ENCODE measurements at places on chromosomes 7 and 10.

GRCh38 chr10:96814264-96814663 lies 17.8 kb upstream of the LCOR start:
- DNase-seq, result no peak

GRCh38 chr7:37353949-37354655 lies 94.6 kb downstream of the ELMO1 start:
- no peak for DNase-seq

DNA sequence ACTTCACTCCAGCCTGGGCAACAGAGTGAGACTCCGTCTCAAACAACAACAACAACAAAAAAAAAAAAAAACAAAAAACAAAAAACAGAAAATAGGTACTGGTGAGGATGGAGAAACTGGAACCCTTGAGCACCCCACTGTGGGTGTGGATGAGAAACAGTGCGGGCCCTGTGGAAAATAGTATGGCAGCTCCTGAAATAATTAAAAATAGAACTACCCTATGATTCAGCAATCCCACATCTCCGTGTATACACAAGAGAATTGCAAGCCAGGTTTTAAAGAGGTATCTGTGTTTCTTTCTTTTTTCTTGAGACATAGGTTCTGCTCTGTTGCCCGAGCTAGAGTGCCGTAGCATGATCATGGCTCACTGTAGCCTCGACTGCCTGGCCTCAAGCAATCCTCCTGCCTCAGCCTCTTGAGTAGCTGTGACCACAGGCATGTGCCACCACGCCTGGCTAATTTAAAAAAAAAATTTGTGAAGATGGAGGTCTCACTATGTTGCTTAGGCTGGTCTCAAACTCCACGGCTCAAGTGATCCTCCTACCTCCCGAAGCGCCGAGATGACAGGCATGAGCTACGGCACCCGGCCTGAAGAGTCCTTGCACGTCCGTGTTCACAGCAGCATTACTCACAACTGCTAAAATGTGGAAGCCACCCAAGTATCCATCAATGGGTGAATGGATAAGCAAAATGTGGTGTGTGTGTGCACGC lies 39.5 kb downstream of the EBF3 start:
- no peak for DNase-seq

DNA sequence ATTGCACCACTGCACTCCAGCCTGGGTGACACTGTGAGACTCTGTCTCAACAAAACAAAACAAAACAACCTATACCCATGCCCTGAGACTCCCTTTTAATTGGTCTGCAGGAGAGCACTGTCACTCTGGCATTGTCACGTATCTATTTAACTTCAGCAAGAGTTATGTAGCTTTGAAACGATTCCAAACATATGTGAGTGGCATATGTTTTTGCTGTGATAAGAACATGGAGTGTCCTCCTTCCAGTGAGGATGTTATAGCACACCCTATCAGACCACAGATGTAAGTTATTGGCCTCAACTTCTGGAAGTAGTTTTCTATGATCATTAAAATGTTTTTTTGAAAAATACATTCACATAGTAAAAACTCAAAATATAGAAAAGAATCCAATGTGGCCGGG lies 15.5 kb upstream of the DNAJC12 start:
- peak; percentile 89 for DNase-seq

DNA sequence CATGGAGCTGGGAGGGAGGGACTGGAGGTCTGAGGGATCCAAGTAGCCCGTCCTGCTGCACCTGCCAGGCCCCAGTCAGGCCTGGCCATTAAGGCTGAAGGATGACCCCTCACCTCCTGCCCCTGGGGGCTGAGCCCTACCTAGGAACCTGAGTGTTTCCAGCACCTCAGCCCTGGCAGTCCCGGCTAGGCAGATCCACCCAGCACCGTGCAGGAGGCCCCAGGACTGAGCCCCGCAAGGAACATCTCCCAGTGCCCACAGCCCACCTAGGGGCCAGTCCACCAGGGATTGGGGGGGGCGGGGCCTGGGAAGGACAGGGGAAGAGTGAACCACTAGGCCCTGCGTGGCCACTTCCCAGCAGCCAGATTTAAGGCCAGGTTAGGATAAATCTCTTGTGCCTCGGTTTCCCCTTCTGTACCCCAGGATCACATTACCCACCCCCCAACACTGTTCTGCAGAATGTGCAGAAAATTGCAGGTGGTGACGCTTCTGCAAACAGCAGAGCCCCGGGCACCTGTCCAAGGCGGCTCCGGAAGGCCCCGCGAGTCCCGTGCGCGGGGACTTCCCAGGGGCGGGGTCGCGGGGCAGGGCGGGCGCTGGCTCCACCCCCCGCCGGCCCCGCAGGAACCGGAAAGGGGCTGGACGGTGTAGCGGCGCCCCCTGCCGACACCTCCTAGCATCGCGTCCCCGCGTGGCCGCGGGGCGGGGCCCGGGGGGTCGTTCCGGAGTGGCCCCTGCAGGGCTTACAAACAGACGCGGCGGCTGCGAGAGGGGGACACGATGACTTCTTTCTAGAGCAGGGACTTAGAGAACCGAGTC lies 55.9 kb downstream of the PWWP2B start:
- DNase-seq, result peak; percentile 88

DNA sequence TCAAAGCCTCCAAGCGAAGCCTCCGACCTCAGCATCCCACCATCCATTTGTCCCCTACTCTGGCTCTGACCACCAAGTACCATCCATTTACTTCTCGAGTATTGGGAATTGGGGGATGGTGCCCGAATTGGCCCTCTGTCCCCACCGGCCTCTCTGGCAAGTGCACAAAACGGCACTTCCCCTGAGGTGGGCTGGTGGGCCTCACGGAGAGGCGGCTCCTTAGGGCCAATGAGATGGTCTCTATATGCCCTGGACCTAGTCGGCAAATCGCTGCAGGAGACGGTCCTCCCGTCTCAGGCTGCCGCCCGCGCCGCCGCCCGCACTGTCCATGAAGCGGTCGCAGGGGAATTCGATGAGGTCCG lies 2.8 kb downstream of the TRIL start:
- DNase-seq, result no peak

DNA sequence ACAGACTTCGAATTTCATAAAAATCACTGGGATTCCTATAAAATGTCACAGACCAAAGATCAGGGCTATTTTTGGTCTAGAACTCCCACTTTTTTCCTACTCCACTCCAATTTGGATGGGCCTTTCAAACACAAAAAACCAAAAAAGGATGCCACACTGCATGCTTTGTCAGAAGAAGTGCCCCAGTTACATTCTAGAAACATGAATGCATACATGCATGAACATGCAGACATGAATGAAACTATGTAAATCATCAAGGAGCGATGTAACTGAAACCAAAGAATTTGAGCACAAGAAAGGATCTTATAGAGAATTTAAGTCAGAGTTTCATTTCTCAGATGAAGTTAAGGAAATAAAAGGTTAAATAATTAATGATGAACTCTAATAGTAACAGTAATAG lies 31.8 kb upstream of the FAM133B start:
- DNase-seq, result no peak

DNA sequence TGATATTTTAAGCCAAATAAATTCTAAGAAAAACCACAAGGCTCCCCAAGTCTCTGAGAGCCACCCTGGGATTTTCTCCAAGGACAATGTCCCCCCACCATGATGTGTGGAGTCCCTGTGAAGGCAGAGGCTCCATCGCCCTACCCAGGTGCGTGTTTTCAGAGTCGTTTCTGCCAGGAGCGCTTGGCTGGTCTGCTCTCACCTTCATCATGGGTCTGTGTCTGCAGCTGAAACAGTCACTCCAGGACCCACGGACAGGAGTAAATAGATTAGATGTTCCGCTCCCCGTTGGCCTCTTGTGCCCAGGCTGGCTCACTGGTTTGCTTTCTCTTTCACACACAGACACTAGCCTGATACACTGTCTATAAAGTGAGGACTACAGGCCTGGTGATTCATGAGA lies 217.5 kb downstream of the SFMBT2 start:
- no peak for DNase-seq

- no peak for DNase-seq
These were observed 25.4 kb downstream of the TTYH3 start for GRCh38 chr7:2657208-2657607.

DNA sequence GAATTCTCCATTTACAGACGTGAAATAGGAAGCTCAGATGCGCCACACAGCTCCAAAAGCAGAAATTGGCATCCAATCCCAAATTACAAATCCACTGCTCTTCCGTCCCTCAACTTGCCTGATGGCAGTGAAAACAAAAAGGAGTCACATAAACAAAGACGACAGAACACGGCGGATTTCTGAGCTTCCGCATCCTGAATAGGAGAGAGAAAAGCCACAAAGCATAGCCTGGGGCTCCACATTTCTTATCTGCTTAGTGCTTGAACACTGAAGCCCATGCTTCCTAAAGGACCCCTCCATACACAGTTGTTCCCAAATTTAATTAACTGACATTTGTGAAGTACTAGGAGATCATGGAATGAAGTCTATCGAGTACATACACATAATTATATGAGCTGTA lies 32.6 kb downstream of the BEND7 start:
- no peak for DNase-seq

DNA sequence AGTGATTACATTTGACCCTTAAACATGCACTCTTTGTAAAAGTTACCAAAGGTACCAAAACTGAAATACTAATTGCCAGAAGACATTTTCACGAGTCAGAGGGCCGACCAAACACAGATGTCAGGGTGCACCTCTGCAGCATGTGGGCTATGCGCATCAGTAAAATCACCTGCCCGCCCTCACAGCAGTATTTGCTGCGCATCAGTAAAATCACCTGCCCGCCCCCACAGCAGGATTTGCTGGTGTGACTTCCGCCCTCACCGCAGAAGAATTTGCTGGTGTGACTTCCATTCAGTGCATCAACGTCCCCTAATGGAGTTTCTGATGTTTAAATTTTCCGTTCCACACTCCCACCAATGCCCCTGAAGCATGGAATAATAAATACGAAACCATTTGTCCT lies 202.9 kb downstream of the PTPRN2 start:
- DNase-seq, result no peak

DNA sequence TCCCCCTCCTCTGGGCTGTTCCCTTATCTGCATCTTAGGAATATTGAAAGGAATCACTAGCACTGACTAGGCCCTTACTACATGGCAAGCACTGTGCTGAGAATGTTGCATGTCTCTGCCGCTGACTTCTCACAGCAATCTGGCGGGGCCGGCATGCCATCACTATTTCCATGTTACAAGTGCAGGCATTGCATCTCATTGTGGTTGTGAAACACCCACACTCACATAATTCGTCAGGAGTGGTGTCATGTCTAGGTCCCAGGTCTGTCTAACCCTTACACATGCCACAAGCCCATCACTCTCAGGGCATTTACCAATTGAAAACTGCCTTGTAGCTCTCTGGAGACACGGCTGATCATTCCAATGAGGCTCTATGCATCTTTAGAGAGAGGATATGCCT lies 8.5 kb upstream of the IL2RA start:
- DNase-seq, result no peak

DNA sequence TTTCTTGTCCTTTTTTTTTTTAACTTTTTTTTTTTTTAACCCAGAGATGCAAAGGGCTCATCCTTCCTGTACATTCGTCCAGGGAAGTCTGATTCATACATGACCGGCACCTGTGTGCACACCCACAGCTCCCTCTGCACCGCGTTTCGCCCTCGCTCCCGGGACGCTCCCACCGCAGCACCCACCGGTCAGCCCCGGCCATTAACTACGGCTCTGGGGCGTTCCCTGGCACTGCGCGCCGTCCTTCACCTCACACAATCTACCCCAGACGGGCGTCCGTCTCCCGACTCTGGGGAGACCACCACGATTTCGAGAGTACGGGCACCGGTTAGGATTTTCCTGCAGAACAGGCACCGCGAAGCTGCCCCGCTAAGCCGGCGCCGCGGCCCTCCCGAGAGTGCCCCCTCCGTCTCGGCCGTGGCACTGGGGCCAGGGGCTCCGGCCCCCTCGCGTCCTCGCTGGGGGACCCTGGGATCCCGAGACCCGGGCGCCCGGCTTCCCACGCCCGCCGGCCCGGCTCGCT lies 452 bp downstream of the ATE1 start:
- DNase-seq, result peak; percentile 73

- DNase-seq, result no peak
These were observed 67.7 kb downstream of the COL13A1 start for GRCh38 chr10:69869291-69869961.

DNA sequence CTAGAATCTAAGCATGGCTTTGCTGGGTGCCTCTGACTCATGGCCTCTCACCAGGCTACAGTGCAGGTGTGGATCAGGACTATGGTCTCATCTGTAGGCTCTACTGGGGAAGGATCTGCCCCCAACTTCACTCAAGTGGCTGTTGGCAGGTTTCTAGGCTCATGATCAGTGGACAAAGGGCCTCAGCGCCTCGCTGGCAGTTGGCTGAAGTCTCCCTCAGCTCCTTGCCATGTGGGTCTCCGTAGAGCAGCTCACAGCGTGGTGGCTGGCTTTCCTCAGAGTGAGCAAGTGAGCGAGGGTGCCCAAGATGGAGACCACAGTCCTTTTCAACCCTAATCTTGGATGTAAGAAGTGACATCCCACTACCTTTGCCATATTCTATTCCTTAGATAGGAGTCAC lies 238.0 kb downstream of the COBL start:
- DNase-seq, result no peak

DNA sequence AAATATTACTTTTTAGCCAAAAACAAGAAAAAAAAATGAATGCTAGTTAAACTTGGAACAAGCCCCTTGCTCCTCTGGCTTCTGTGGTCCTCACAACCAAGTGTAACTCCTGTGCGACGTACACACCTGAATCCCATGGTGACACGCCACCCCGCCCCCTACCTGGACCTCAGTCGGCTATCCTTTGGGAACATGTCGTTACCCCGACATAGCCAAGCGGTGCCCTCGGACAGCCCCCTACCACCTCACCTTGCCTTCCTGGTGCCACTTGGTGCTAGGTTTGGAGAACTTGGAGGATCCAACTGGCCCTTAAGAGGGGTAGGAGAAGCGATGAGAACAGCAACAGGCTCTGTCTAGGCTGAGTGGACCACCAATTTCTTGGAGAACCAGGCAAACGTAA lies 12.0 kb upstream of the SMARCD3 start:
- no peak for DNase-seq

- DNase-seq, result no peak
These were observed 172.0 kb upstream of the NOBOX start for GRCh38 chr7:144575456-144575855.

DNA sequence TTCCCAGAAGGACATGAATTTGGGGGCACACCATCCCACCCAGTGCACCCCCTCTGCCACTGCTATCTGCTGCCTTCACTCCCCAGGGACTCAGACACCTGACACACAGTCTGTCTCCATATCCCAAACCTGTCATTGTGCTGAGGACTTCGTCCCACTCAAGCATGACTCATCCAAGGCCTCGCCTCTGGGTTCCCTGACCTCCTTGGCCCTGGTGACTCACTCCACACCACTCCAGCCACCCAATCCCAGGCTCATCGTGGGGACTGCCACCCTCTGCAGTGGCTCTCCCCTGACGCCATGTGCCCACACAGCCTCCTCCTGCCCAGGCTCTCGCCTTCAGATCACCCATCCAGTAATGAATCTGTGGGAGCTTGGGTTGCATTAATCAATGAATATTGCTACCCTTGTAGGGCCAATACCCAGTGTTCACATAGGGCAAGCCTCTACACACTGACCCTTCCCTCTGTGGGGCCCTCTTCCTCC lies 6.6 kb upstream of the INSIG1 start:
- peak; percentile 14 for DNase-seq

GRCh38 chr10:79883986-79884385 lies 57.4 kb downstream of the NUTM2E start:
- no peak for DNase-seq

- no peak for DNase-seq
These were observed 891.5 kb upstream of the CELF2 start for GRCh38 chr10:10126218-10126617.

Data from OCI-M1 (cell line).